Activated naive CD4-positive, alpha-beta T cell treated with anti-CD3 and anti-CD28 coated beads for 36 hours (primary cell): ENCODE measurements at places on chromosomes 4 and X. TPM values are rescaled to one million over a fixed set of nuclear protein-coding genes. Genes with fewer than 3 reads are reported as not detected.

The RAB33A gene
- 11.3 TPM for total RNA-seq

The SLC16A2 gene
- total RNA-seq = 0.30 TPM

The ENPEP gene
- total RNA-seq = not detected

The CT55 gene
- not detected for total RNA-seq

The NPY2R gene
- not detected for total RNA-seq

The UGT2B15 gene
- total RNA-seq = not detected

The ADGRL3 gene
- total RNA-seq = not detected

The PPP3CA gene
- 2.4 TPM for total RNA-seq

The CCSER1 gene
- not detected for total RNA-seq

The XPNPEP2 gene
- 0.27 TPM for total RNA-seq

The WAS gene
- 76.1 TPM for total RNA-seq

The DGAT2L6 gene
- not detected for total RNA-seq

DNA sequence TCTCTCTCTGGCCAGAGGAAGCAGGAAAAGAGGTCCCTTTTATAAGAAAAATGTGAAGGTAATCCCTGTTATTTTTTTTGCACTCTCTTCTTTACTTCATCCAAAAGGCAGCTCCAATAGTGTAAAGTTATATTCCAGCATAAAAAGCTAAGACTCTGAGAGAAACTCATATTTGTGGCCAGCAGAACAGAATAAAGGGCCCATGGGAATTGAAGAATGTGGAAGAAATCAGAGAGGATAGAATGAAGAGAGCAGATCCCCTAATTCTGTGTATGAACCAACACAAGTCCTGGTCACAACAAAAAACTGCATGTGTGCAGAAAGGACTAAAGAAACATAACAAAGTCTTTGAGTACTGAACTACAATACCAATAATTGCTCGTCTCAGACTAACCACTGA lies 22.3 kb downstream of the RPS6KA6 start:
- no peak for DNase-seq

- no peak for DNase-seq
These were observed 34.9 kb upstream of the FHDC1 start for GRCh38 chr4:152901205-152901604.

DNA sequence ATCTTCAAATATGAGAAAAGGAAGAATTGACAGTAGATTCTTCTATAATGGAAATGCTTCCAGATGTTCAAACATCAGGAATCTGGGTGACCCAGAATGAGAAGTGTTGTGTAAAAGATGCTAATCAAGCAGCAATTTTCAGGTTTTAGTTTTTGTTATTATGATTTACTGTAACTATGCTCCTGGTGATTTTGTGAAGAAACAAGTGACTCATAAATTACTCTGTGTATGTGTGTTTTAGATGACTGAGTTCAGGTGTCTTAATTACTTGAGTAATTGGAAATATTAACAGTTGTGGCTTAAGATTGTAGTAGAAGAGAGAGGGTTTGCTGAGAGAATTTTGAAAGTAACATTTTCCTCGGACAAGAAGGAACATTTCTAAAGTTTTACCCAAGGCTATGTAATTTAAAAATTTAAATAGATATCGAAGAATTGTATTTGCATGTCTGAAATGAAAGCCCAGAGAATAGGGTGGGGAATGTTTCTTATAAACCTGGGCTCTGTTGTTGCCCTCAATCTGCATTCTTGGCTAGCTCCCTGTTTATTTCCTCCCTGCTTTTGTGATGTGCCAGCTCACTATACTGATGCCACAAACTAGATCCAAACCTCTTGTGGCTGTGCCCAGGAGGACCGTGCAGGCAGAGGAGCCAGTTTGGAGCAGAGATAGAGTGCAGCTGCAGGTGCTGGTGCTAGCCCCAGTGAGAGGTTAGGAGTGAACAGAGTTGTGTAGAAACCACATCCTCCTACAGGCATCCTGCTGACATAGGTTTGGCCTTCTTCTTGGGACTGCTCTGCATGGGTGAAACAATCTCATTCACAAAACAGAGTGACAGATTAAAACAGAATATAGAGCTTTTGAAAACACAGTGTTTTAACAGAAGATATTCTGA lies 25.4 kb upstream of the TNIP3 start:
- DNase-seq = peak; percentile 70

- no peak for DNase-seq
These were observed 37.6 kb upstream of the CXCL6 start for GRCh38 chr4:73798842-73799241.

- peak; percentile 29 for DNase-seq
These were observed 61.7 kb downstream of the MAML3 start for GRCh38 chr4:140092094-140092851.

- no peak for DNase-seq
These were observed 34.1 kb upstream of the SORCS2 start for GRCh38 chr4:7158081-7158750.

DNA sequence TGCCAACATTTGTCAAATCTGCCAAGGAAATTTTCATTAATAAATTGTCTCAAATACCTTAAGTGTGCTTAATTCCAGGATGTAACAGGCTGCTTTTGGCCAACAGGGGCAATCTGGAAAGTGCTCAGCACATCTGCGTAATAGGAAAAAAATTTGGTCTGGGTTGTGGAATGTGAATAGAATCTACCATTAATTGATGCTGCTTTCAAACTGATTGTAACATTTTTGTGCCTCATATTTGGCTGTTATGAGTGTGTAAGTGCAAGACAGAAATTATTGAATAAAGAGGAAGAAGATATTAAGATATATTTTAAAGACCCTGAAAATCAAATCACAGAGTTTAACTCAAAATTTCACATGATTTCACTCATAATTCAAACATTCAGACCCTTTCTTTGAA lies 41.1 kb downstream of the REELD1 start:
- no peak for DNase-seq

- no peak for DNase-seq
These were observed 10.9 kb upstream of the AGA start for GRCh38 chr4:177453116-177453515.

DNA sequence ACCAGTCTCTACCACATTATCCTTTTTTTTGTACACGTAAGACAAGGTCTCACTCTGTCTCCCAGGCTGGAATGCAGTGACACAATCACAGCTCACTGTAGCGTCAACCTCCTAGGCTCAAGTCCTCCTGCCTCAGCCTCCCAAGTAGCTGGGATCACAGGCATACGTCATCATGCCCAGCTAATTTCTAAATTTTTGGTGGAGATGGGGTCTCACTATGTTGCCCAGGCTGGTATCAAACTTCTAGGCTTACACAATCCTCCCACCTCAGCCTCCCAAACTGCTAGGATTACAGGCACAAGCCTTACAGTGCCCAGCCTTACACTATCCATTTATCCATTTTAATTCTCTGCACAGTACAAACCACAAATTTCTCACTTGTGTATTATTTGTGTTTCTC lies 58.0 kb downstream of the CLOCK start:
- no peak for DNase-seq

DNA sequence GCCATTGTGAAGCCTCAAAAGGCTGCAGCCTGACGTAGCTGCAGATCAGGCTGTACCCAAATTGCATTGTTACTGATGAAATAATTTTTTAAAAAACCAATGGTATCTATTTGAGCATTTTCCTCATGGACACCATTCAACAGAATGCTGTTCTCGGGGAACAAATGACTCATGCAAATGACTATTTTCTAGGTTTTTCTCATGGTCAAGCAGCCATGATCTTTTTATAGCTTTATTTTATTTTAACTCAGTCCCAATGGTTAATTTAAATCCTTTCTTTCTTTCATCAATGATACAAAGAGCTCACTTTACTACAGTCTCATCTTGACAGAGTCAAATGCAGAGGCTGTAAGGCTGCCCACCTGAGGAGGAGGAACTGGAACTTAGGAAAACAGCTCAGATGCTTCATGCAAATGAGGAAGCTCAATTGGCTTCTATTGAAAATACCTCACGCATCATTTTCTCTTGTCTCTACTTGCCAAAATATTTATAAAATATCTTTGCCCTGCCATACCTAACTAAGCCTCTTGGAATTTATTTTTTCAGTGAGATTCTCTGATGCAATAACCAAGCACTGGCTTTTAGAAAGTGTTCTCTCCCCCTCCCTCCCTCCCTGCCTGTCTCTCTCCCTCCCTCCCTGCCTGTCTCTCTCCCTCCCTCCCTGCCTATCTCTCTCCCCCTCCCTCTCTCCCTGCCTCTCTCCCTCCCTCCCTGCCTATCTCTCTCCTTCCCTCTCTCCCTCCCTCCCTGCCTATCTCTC lies 81.0 kb downstream of the SORBS2 start:
- DNase-seq = no peak

DNA sequence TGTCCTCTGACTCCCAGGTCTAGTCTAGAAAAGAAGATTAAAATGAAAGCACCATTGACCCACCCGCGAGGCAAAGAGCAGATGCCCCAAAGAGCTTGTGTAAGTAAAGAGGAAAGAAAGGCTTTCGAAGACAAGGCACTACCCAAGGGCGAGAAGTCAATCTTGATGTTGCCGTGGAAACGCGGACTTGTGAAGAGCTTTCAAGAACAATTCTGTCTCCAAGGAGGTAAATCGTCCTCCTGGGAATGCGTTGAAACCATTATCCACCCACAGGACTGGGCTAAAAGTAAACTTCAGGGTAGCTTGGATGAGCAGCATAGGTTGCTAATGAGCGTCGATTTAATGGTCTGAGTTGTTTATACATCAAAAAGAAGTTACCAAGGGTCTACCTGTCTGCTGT lies 189.3 kb downstream of the DHRSX start:
- no peak for DNase-seq

DNA sequence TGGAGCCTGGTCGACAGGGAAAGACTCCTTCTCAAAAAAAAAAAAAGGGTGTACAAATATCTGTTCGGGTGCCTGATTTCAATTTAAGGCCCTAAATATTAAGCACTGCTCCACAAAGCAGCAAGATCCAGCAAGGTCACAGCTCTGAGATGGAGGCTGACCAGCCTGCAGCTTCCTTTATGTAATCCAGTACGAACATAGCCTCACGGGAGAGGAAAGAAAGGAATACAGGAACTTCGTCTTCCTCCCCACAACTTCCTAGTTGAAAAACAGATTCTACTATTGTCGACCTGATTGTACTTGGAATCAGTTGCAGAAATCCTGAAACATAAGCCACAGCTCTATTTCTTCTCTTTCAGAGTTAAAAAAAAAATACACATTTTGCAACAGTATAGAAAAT lies 53.5 kb upstream of the TBC1D9 start:
- no peak for DNase-seq

DNA sequence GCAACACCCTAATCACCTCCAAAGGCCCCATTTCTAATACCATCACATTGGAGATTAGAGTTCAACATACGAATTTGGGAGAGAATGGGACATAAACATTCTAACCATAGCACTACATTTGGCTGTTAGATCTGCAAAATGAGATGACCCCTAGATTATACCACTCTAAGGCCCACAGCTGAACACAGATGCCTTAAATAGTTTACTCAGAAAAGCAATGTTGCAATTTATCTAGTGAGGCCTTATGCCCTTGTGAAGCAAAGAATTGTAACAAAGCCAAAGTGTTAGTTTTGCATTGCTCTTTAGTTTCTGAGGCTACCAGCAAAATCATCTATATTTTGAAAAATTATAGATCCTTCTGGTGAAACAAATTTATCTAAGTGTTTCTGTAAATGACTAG lies 31.6 kb upstream of the ARHGEF6 start:
- DNase-seq = no peak

DNA sequence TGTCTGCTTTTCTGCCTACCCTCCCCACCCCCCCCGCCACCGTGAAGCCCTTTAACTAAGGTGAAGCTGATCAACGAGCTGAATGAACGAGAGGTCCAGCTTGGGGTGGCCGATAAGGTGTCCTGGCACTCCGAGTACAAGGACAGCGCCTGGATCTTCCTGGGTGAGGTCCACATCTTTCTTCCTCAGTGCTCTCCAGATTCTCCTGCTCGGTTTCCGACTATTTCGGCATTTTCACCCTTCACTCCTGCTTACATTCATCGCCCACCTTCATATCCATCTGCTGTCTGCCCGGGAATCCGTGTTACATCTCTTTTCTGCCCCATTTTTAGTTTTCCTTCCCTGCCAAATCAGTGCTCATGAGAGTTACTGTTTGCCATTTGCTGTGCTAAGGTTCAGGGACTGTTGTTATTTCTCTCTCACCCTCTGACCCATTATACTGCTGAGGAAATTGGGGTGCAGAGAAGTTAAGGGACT lies 459 bp downstream of the RBMX2 start:
- no peak for DNase-seq

- no peak for DNase-seq
These were observed 35.5 kb upstream of the UGT2B4 start for GRCh38 chr4:69531251-69531650.

DNA sequence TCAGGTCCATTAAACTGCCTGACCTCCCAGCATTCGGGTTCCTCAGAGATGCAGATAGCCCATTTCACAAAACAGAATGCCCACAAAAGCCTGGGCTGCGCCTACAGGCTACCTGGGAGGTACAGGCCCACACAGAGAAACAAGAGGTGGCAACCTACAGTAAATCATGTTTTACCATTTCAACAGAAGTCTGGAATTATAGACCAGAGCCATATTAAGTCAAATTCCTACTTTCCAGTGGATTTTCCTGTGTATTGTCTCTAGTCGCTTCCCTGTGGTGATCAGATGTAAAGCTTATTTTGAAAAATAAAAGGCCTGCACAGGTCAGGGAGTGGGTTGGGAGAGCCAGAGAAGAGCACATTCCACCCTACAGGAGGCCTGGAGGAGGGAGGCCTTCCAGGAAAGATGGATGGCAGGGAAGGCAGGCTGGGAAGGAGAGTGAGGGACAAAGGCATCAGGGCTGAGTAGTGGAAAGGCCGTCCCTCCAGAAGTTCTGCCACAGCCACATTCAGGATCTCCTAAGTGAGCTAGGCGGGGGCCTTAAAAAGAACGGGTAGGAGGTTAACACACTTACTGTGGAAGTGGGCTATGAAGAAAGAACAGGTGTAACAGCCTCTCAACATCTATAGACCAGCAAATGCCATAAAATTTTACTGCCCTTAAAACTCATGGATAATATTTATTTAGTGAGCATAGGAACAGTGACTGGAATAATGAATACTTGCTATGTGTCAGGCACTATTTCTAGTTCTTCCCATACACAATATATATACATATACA lies 19.0 kb upstream of the USO1 start:
- no peak for DNase-seq

GRCh38 chr4:55172694-55173287 lies 47.4 kb upstream of the KDR start:
- no peak for DNase-seq

GRCh38 chr4:83150653-83151330 lies 36.3 kb upstream of the PLAC8 start:
- no peak for DNase-seq

GRCh38 chrX:128622296-128622695 lies 570.1 kb upstream of the ACTRT1 start:
- DNase-seq = no peak

GRCh38 chr4:44132526-44132925 lies 316.1 kb downstream of the KCTD8 start:
- DNase-seq = no peak

- no peak for DNase-seq
These were observed 118.0 kb upstream of the GLRA2 start for GRCh38 chrX:14411326-14411725.

- DNase-seq = no peak
These were observed 99.0 kb downstream of the ASB9 start for GRCh38 chrX:15170927-15171326.

- no peak for DNase-seq
These were observed 68.6 kb upstream of the PPP3CA start for GRCh38 chr4:101415962-101416361.
